Stimulated activated CD8-positive, alpha-beta memory T cell treated with anti-CD3 and anti-CD28 coated beads, Interleukin-4, amount 100 ng/mL, for 1 hour (primary cell): ENCODE measurements at places on chromosomes 1 and 21.

DNA sequence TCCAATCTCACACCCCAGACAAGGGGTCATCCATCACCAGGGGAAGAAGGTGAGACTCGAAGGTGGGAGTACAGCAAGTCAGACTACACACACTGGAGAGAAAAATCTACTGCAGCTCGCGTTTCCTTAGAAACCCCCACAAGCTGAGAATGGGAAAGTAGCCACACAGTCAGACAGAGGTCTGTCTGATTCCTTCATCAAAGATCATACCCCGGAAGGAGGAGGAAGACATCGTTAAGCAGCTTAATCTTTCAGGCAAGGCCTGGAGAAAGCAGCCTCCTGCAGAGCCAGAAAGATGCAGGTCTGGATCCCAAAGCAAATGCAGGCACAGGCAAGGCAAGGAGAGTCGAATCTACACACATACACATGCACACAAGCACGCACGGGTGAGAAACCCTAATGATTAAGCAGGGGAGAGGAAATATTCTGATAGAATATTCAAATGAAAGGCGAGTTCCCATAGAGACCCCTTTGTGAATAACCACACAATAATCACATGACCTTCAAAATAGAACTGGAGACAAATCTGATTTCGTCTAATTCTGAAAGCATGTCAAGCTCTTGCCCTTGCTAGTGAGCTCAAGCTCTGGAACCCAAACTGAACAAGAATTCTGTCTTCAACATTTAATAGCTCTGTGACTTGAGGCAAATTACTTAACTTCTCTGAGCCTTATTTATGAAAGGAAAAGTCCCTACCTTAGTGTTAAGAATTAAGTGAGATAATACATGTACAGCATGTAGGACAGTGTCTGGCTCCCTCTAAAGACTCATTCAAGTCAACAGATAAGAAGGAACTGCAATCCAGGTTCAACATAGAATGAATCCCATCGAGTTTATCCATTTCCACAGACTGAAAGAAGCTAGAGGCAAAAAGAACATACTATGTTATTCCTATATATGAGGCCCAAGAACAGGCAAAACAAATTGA lies 387.8 kb downstream of the OMA1 start:
- DNase-seq, result no peak

- DNase-seq, result no peak
Measured at GRCh38 chr1:167175901-167176300, 44.8 kb upstream of the POU2F1 start.

- DNase-seq, result no peak
Measured at GRCh38 chr1:21241771-21242581, 48.3 kb downstream of the ECE1 start.

DNA sequence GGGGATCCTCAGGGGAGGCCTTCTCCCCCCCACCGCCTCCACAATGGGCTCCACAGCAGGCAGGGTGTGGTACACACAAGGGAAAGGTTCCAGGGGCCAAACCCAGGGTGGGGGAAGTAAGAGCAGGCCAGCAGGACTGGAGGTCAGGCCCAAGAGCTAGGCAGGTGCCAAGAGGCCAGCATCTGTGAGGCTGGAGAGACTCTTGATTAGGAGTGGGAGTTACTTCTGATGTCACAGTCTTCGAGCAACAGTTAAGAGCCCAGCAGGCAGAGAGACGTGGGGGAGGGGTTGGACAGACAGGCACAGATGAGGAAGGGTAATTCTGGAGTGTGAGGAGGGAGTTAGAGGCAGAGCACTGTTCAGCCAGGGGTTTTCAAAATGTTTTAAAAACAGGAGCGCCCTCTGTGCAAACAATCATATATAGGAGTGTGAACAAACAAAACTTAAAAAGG lies 55.8 kb downstream of the SLC9A1 start:
- no peak for DNase-seq

GRCh38 chr21:32962268-32962667 lies 63.5 kb upstream of the OLIG2 start:
- no peak for DNase-seq

- DNase-seq, result no peak
Measured at GRCh38 chr1:84635429-84635828, 54.8 kb downstream of the SSX2IP start.

GRCh38 chr1:113452921-113453770 lies 62.8 kb downstream of the MAGI3 start:
- DNase-seq, result no peak

GRCh38 chr1:172085317-172085716 lies 244.0 kb downstream of the DNM3 start:
- DNase-seq, result no peak

GRCh38 chr1:232020352-232020751 lies 393.8 kb downstream of the DISC1 start:
- no peak for DNase-seq
